ENCODE measurements at places on chromosomes 1 and 21.

DNA sequence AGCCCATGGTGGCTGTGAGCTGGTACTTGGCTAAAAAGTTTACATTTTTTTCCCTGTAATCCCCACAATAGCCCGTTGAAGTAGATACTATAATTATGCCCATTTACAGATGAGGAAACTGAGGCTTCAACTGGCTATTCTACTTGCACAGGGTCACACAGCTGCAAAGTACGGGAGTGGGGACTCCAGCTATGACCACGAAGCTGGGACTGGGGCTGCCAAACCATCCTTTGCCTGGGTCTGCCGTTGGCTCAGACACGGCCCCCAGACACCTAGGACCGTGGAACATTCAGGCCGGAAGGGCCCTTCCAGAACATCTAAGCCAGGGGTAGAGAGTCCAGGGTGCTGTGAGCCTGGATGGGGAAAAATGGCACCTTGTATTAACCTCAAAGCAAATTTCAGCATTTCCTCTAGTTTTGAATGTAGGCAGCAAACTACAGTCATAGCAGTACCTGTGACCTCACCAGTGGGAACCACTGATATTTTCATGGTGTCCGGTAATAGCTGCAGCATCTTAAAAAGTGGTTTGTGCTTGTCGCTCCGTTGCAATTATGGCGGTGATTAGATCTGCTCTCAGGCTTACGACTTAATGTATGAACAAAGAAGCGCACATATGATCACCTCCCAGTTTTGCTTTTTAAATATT lies 4.3 kb downstream of the TP73 start:
- DNase-seq, result no peak

- no peak for DNase-seq
Observed at GRCh38 chr1:116195077-116195868, 84.1 kb downstream of the MAB21L3 start.

GRCh38 chr1:14113841-14114567 lies 414.0 kb downstream of the PRDM2 start:
- DNase-seq, result peak; percentile 62

- DNase-seq, result no peak
Observed at GRCh38 chr1:9181990-9182783, 52.4 kb upstream of the H6PD start.

DNA sequence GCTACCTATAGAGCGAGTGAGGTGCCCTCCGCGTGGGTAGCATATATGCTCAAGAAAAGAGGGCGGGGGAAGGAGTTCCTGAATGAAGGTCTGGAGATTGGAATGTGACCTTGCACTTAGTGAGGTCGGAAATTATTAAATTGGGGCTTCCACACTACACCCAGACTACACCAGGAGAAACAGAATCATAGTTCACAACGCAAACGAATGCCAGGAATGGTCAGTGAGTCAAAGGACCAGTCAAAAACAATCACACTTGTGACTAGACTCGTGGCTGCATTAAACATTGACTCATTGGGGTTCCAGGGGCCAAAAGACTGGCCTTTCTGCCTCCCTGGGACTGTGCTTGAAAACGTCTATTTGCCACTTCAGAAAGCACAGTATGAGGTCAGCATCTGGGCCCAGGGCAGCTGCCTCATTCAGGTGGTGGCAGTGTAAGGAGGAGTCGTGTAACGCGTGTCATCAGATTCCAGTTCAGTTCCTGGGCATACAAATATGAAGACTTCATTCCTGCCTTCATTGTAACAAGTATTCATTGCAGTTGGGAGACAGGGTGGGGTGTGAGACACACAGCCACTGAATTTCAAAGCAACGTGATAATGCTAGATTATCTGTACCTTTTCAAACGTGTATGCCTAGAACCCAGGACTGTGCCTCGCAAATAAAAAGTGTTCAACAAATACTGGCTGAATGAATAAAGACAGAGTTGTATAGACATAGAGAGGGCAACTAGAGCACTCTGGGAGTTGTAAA lies at the start of gene YOD1:
Gene YOD1 (minus strand): TSS at position 18 of the 753 bp plus-strand sequence. CDS start 178 bp downstream, outside the sequence.
- DNase-seq, result no peak

DNA sequence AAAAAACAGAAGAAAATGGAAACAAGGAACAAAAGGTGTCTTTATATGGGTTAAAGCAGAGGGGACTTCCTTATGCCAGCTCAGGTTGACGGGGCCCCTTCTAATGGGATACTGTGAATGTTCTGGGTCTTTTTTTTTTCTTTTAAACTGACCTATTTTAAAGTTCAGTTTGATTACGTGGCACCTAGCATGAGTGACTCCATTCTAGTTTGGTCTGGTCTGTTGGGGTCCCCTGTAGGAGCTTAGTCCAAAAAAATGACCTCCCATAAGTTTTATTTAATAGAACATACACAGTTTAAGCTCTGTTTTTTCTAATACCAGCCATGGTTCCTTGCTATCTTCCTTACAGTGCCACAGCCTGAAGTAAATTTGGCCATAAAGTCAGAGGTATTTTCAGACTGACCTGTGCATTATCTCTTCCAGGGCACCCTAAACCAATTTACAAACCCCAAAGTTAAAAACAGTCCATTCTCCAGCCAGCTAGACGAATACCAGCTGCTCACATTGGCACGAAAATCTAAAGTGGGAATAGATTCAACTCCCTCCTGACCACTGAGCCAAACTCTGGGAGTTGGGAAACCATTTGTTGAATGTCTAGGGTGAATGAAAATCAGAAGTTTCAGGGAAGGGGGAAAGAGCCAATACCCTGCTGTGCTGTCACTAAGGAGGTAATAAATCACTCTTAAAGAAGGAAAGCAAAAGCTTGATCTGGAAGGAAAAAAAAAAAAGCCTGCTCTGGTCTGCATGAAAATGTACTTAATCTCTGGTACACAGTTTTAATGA lies 42.4 kb downstream of the AKNAD1 start:
- DNase-seq, result no peak

- no peak for DNase-seq
Observed at GRCh38 chr1:109997867-109998229, 13.3 kb downstream of the AHCYL1 start.

GRCh38 chr1:54853793-54854370 lies 33.1 kb downstream of the DHCR24 start:
- DNase-seq, result no peak

- DNase-seq, result no peak
Observed at GRCh38 chr1:86703696-86704457, 499 bp upstream of the SH3GLB1 start.

DNA sequence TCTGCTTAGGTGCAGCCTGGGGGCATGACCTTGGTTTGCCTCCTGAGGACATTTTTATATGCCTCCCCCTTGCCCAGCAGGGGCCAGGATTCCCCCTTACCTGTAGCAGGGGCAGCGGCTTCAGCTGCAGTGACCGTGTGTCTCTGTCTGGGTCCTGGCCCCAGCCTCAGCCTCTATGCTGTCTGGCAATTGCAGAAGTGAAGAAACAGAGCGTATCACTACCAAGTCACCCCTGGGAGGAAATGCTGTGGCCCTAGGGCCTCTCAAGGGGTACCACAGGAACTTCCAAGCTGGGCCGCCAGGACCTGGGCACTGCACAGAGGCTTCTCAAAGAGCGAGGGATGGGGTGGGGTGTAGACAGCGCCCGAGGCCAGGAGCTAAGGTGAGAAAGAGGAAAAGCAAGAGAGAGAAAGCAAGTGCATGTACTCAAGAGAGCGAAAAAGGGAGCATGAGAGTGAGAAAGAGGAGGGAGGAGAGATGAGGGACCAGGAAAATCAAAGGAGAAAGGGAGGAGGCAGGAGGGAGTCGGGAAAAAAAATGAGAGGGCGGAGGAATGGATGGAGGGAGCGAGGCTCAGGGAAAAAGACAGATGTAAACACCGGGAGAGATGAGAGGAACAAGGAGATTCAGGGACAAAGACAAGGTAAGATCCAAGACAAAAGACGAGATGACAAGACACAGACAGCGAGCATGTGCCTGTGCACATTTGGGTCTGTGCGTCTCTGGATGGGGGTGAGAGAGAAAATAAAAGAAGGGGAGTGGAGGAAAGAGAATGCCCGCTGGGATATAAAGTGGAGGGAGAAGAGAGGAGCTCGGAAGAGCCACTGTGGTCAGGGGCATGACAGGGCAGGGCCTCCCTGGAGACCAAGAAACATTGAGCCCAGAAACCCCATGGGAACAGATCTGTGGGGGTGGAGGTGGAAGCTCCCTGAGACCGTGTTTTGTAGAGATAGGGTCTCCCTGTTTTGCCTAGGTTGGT lies at the start of gene PTAFR:
Gene PTAFR (minus strand): TSS at position 199 of the 979 bp plus-strand sequence. CDS start 25,669 bp downstream, outside the sequence.
- DNase-seq, result no peak

DNA sequence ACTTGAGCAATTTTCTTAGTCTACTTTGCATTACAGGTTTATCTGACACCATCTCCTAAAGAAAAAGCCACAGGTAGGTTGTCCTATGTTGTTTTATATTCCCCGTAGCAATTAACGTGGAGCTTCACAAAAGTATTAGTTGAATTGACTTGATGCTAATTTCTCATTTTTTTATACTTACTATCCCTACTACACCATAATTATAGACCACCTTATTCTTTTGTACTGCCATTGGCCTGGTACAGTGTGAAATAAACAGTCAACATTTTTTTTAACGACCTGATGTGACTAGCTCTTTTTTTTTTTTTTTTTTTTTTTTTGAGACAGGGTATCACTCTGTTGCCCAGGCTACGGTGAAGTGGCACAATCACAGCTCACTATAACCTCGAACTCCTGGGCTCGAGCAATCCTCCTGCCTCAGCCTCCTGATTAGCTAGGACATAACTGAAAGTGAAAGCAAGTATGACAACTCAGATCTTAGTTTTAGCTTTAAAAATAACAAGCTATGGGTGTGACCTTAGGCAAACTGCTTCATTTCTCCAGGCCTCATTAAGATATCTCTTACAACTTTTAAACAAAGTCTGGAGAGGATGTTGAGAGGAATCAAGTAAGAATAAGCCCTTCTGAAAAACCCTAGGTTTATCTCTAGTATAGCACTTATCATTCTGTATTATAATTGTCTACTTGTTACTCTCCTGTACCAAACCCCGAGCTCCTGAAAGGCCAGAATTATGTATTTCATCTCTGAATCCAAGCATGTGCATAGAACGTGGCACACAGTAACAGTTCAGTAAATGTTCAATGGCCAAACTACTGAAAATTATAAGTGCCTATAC lies 49.5 kb downstream of the LUZP1 start:
- DNase-seq, result no peak

- no peak for DNase-seq
Observed at GRCh38 chr21:33884376-33885171, 31.0 kb downstream of the ATP5PO start.

GRCh38 chr21:44900559-44901251 lies 20.0 kb downstream of the ITGB2 start:
- no peak for DNase-seq

DNA sequence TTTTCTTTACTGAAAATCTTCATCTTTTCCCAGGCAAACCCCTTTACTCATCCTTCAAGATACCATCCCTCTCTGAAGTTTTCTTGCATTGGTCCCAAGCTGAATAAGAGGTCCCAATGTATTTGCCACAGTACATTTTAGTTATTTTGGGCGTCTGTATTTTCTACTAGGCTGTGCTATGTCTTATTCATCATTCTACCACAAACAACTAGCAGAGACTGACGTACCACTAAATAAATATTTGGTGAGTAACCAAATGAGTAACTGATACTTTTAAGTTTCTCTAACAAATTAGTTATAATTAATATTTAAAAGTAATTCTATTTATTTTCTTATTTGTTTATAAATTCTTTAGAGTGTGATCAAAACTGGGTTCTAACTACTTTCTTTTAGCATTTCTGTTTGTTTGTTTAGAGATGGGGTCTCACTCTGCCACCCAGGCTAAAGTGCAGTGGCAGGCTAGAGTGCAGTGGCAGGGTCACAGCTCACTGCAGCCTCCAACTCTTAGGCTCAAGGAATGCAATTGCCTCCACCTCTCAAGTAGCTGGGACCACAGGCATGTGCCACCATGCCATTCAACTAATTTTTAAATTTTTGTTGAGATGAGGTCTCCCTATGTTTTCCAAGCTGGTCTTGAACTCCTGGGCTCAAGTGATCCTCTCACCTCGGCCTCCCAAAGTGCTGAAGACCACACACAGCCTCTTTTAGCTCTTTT lies 33.1 kb downstream of the NDC1 start:
- DNase-seq, result no peak

- DNase-seq, result no peak
Observed at GRCh38 chr1:14090062-14090461, 390.1 kb downstream of the PRDM2 start.

GRCh38 chr21:43012596-43012995 lies 38.2 kb downstream of the PKNOX1 start:
- no peak for DNase-seq

DNA sequence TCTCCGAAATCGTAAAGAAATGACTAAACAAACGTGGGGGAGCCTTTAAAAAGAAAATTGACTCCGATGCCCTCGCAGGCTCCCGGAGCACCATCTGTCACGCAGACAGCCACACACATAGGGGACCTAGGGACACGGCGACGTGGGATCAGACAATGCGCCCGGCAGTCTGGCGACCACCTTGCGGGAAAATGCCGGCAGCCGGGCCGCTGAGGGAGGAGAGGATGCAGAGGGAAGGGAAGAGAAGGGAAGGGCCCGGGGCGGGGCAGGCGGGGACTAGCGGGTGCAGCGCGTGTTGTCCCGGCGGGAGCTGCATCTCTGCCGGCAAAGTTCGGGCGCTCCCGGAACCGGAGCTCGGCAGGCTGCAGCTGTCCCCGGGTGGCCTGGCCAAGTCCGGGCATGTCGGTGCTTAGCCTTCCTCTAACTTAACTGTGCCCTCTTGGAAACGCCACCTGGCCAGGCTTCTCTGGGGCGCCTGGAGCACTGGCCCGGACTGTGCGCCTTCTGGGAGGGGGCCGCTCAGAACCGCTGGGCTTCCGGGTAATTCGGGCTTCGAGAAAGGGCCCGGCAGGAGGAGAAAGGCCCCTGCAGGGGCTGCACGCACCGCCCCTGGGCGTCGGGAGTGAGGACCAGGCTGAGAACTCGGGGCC lies 1.8 kb downstream of the NHLH2 start:
- DNase-seq, result peak; percentile 32

DNA sequence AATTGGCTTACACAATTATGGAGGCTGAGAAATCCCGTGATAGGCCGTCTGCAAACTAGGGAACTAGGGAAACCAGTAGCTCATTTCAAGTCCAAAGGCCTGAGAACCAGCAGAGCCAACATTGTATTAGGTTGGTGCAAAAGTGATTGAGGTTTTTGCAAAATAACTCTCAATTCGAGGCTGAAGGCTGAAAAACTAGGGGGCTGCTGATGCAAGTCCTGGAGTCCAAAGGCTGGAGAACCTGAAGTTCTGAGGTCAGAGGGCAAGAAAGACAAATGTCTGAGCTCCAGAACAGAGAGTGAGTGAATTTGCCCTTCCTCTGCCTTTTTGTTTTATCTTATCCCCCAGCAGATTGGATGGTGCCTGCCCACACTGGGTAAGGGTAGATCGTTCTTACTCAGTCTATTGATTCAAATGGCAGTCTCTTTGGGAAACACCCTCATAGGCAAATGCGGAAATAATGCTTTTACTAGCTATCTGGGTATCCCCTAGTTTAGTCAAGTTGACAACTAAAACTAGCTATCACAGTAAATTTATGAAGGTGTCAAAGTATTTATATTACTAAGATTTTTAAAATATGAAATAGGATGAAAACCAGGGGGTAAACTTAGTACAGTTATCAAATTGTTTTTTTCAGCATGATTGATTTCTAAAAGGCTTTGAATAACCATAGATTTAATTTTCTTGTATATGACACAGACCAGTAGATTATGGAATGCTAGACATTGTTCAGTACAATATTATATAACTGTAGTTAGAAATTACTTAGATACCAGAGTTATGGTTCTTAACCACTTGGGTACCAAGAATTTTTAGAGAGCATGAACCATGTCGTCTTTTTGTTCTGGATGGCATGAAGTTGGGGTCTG lies 15.4 kb downstream of the RABGAP1L start:
- no peak for DNase-seq
